Fibroblast of skin of left biceps (primary cell): ENCODE measurements at places on chromosomes 1 and 21.

- no peak for DNase-seq
Observed at GRCh38 chr1:178725466-178726086, 532 bp downstream of the RALGPS2 start.

DNA sequence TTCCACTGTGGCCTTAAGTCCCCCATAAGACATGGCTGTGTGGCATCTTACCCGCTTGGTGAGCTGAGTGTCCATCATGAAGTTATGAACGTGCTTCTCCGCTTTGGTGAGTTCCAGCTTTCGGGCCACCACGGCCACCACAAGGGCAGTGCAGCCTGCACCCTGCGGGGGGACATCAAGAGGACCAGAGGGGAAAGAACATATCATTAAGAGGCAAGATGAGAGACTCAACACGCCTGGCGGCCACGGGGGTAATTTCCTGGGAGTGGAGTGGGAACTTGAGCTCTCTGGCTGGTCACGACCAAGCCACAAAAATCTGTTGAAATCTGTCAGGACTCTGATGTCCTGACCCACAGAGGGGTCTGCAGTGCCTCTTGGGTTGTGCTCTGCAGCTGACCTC is 117.9 kb upstream of the ADAR start:
- no peak for DNase-seq

- DNase-seq = no peak
Observed at GRCh38 chr1:169892176-169892926, 1.3 kb downstream of the SCYL3 start.

GRCh38 chr1:186802388-186802787 is 26.4 kb upstream of the PLA2G4A start:
- no peak for DNase-seq

- DNase-seq = no peak
Observed at GRCh38 chr1:20371883-20372282, 81.2 kb downstream of the VWA5B1 start.

- no peak for DNase-seq
Observed at GRCh38 chr1:60162936-60163335, 89.4 kb upstream of the C1orf87 start.
